ENCODE measurements at places on chromosomes 16 and 17.

DNA sequence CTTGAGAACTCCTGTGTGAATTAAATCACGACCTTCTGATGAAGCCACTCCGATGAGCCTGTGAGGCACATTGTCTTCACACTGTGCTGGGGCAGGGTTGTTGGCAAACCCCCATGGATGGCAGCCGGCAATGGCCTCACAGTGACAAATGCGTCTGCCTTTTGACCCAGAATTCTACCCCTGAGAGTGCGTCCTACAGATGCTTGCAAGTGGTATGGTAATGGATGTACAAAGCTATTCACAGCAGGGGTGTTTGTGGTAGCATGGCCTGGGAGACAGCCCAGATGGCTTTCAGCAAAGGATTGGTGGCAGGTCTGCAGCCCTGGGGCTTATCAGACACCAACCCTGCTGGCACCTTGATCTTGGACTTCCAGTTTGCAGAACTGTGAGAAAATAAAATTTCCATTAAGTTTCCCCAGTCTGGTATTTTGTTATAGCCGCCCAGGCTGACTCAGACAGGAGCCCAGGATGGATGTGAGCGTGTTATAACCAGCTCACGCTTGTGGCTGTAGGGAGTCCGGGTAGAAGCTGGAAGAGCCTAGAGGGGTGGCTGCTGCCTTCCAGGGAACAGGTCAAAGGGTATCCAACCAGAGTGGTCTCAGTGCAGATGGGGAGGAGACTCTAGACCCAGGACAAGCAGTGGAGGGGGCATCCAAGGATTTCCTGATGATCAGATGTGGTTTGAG is 10.1 kb downstream of the AFMID start:
- DNase-seq = no peak

- no peak for DNase-seq
Observed at GRCh38 chr16:87384162-87384874, 742 bp upstream of the FBXO31 start.

DNA sequence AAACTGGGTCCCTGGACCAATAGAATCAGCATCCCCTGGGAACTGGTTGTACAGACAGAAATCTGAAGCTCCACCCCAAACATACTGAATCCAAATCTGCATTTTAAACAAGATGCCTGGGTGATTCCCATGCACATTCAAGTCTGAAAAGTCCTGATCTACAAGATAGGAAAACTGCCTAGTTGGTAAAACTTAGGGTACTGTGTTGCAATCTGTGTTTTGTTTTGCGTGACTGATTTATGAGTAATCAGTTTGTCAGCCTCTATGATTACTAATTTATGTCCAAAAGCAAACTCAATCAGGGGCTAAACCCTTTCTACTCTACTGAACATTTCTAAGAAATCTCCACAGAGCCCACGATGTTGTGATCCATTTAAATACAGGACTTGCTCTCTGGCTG is 103.8 kb downstream of the YPEL2 start:
- no peak for DNase-seq

DNA sequence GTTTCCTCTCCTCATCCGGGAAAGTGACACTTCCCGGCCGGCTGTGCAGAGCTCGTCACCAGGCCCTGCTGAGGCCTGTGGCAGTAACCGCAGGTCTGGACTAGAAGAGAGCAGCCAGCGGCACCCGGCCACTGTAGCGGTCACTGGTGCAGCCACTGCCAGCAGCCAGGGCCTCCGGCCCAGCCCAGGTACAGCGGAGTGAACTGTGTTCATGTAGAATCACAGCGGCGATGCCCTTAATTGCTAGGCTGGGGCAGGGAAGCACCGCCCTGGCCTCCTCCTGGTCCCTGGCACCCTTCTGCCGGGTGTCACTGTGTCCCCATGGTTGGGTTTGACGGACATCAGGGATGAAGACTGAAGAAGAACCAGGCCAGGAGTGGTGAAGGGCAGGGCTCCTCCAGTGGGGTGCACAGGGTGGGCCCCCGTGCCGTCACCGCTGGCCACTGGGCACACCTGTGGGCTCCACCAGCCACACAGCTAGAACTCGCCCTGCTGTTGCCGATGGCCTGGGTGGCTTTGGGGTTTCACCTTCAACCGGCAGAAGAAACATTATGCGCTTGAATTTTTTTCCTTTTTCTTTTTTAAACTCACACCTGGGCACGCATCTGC is 165.2 kb upstream of the CHMP6 start:
- DNase-seq = no peak

- DNase-seq = no peak
Observed at GRCh38 chr17:7982173-7982572, 20.2 kb upstream of the GUCY2D start.

- DNase-seq = no peak
Observed at GRCh38 chr17:30961209-30962188, 9.3 kb upstream of the RNF135 start.

DNA sequence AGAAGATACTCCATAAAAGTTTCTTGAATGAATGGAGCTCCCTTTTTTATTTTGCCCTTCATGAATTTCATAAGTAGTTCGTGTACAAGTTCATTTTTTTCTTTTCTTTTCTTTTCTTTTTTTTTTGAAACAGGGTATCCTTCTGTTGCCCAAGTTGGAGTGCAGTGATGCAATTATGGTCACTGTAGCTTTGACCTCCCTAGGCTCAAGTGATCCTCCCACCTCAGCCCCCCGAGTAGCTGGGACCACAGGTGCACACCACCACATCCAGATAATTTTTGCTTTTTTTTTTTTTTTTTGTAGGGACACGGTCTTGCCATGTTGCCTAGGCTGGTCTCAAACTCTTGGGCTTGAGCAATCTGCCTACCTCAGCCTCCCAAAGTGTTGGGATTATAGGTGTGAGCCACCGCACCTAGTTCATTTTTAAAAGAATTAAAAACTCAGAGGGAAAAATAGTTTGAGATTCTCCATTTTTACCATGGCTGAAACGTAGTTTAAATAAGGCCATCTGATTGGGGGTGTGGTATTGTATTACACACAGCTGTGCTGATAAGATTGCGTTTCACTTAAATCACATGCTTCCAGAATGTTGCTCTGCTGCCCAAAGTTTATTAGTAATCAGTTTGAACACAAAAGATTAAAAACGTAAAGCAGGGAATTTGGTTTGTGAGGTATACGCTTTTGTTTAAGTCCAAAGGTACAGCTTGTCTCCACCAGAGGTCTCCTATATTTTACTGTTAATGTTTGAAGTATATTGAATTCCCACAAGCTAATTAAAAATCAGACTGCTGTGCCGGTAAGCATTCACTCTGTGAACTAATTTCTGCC is 154.1 kb downstream of the SOCS1 start:
- no peak for DNase-seq

DNA sequence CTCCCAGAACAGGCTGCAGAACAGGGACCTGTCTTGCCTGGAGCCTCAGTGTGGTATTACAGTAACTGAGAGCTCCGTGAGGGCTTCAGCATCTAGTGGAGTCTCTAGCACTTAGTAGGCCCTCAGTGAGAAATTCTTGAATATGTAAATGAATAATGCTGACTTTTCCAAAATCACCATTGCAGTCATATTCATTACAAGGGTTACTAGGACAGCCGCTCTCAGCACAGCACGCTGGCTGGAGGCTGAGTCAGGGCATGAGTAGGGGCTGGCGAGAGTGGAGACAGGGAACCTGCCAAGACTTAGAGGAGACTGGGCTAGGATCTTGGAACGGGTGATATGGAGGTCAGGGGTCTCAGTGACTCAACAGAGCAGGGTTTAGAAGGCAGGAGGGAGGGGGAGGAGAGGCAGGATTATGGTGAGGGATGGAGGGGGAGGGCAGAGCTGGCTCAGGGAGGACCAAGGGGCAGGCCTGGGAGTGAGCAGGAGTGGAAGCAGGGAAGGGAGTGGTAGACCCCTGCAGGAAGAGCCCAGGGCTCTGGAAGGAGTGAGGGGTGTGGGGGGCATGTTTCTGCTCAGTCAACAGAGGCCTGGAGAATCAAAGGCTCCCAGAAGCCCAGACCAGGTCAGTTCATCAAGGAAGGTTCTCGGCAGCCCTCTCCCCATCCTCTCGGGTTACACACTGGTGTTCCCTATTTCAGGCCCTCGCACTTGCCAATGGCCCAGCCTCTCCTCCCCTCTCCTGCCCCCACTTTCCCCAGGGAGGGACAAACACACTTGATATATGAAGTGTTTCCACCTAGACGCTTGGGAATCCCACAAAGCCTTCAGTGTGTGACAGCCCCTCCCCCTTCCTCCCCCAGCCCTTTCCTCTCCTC is 42.3 kb downstream of the FZD2 start:
- DNase-seq = no peak

- DNase-seq = peak; percentile 58
Observed at GRCh38 chr17:59521465-59522126, 43.8 kb upstream of the DHX40 start.

GRCh38 chr17:75181110-75181509 is 1.6 kb downstream of the SUMO2 start:
- no peak for DNase-seq

DNA sequence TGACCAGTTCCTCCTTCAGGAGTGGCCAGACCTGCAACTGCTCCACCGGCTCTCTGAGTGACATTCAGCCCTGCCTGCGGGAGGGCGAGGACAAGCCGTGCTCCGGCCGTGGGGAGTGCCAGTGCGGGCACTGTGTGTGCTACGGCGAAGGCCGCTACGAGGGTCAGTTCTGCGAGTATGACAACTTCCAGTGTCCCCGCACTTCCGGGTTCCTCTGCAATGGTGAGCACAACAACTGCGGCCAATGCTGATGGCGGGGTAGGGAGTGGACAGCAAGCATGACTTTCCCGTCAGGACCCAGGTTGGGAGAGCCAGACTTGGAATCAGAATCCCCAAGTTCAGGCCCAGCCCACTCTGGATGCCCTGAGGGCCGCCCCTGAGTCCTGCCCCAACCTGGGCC is 12.2 kb downstream of the ITGB4 start:
- no peak for DNase-seq

DNA sequence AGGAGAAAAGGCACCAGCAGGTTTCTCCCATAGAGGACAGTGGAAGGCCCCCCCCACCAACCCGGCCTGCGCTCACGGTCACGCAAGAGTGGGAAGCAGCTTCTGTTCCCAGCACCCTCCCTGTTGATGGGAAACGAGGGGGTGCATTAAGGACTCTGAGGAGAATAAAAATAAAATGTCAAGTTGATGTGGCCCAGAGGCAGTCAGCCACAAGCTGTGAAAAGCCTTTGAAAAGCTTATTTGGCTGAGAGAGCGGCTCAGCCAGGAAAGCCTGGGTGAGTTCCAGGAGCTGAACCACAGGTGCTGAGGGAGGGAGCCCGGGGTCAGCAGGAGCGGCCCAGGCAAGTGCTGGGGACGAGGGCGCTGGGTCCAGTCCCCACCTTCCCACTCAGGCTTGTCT is 26.9 kb upstream of the SPATA32 start:
- no peak for DNase-seq

DNA sequence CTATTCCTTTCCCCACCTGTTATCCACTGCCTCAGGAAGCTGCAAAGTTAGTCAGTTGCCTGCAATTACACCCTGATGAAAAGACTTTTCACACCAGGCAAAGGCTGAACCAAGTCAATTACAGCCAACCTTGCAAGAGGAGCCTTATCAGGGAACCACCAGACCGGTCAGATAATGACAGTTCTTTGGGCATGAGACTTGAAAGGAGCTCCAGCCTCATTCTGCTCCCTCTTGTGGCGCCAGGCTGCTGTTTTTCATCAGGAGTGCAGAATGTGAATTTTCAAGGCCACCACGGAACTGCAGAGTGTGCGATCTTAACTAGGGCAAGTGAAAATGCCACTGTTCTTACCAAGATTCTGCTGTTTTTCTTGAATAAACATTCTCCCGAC is 22.5 kb downstream of the DNAI2 start:
- DNase-seq = no peak

DNA sequence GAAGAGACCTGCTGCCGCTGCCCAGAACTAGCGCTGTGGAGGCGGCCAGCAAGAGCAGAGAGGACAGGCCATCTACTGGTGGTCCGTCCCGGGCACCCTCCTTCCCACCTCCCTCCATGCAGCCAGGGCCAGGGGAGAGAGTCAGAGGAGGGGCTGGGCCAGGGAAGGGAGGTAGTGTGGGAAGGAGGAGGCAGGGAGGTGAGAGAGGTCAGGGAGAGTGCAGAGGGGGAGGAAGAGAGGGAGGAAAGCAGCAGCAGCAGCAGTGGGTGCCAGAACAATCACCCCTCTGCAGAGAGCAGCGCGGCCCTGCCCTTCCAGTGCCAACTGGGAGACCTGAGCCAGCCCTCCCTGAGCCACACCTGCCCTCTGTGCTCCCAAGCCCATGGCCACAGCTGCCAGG is 6.6 kb downstream of the C16orf95 start:
- DNase-seq = no peak

DNA sequence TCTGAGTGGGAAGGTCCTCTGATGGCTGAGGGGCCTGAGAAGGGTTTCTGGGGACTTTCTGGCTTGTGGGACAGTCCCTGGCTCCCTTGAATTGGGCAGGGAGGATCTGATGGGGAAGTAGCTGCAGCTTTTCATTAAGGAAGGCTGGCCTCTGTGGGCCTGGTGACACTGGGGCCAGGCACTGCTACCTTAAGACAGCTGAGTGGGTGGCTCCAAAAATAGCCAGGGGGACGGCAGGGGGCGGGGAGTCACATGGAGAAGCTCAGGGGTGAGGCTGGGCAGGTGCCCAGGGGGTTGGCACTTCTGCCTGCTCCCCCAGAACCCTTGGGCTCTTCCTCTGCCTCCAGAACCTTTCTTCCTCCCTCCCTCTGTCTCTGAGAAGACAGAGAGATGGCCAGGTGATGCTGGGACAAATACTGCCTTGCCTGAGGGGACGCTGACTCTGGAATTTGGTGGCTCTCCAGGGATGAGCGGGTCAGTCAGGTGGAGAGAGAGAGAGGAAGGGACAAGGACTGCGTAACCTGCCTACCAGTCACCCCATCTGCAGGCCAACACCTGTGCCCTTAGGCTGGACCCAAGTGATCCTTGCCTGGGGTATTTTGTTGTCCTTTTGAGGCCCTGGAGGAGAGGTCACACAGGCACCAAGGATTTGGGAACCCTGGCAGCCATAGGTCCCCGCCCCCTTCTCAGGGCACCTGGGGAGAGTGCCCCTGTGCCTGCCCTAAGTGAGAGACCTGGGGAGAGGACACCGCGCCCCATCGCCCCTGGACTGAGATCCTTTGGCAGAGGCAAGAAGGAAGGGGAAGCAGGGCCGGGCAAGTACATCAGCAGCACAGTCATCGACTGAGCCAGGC is 1.7 kb upstream of the SGCA start:
- no peak for DNase-seq

DNA sequence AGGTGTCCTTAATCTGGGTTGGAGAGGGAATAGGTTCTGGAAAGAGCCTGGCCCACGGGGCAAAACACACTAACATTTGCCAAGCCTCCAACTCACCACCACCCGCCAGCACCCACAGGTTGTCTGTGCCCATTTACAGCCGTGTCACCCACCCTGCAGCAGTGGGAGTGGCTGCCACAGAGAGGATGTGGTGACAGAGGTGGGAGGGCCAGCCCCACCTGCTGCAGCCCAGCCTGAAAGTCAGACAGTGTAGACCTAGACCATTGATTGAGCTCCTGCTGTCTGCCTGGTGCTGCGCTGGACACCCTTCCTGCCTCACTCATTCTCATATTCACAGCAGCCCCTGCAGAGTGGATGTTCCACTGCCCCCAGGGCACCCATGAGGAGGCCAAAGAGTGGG is 44.7 kb downstream of the IL21R start:
- DNase-seq = no peak
